ENCODE measurements at places on chromosomes 1 and 21.

GRCh38 chr1:1424707-1425106 is 3.6 kb upstream of the ANKRD65 start:
- no peak for DNase-seq

DNA sequence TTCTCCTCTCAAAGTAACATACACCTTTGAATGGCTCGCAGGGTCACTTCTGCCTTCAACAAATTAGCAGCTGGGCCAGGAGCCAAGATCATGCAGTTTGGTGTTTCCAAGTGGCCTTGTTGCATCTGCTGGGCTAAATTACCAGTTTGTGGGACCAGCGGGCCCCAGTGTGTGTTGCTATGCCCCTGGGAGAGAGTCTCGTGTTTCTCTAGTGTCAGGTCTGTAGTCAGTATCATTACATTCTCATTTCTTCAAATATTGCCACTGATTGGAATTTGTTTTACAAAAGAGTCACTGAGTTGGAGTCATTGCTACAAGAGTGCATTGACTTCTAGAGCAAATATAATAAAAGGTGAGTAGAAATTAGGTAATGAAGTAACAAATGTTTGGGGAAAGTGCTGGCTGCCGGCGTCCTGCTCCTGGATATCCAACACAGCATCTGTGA is 35.5 kb downstream of the RHOU start:
- peak; percentile 7 for DNase-seq

DNA sequence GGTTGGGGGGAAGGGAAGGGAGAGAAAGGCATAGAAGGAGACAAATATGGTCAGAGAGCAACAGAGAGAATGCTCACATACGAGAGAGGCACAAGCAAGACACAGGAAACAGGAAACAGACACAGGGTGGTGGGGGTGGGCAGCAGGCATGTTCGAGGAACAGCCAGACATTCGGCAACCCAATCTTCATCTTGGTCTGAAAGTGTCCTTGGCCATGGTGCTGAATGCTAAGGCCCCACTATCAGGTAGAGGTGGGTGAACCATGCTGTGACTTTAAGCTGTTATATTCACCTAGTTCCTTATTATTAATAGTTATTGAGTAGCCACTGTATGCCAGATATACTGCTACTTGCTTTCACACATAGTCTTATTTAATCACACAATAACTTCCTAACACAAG is 109.2 kb downstream of the DDX20 start:
- no peak for DNase-seq

DNA sequence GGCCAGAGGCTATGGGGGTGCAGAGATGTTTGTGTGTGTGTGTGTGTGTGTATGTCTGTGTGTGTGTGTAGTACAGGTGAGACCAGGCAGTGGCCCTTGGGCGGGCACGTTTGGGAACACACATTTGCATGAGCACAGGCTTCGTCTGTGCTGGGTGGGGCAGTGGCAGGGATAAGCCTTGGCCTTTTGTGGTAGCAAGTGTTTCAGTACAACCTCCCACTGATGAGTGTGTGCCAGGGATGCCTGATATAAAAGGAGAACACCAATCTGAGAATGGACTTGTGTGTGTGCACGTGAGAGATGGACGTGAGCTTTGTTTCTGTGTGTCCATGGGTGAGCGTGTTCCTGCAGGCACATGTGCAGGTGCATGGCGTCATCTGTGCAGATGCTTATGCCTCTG is 3.0 kb downstream of the NTRK1 start:
- DNase-seq, result no peak

DNA sequence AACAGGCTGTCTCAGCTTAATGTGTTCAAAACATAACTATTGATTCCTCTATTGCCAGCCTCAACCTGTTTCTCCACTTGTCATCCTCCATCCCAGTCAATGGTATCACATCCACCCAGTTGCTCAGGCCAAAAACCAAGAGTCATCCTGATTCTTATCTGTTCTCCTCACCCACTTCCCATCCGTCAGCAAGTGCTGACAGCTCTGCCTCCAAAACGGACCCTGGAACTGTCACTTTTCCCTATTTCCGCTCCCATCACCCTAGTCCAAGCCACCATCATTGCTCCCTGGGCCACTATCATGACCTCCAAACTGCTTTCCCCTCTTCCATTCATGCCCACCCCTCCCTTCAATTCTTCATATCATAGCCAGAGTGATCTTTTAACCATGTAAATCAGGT is 36.2 kb upstream of the IFFO2 start:
- DNase-seq, result no peak

DNA sequence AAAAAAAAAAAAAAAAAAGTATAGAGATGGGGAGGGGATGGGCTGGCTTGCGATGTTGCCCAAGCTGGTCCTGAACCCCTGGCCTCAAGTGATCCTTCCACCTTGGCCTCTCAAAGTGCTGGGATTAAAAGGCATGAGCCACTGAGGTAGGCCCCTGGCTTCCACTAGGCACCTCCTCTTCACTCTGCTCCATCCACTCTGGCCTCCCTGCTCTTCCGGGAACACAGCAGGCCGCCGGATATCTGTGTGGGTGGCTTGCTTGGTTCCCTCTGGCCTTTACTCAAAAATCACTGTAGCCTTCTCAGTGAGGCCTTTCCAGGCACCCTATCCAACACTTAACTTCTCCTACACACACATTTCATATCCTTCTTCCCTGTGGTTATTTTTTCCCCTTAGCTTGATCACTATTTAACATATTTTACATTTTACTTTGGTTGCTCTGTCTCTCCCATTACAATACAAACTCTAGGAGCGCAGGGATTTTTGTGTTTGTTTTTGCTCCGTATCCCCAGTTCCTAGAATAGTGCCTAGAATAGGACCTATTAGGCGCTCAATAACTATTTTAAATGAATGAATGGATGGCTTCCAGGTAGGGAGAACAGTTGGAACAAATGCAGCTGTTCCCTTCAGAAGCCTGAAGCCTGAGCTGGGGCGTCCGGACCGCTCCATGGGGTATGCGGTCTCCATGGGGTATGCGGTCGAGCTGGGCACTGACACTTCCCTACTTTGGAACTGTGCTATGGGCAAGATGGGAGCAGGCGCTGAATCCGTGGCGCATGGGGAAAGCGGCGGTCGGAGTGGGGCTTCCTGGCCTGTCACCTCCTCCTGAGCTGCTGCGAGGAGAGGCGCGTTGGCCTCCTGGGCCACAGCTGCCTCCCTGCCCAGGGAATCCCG is 46.7 kb downstream of the H3-3A start:
- DNase-seq, result no peak

GRCh38 chr1:89273324-89273778 is 691 bp upstream of the GBP5 start:
- DNase-seq, result no peak

DNA sequence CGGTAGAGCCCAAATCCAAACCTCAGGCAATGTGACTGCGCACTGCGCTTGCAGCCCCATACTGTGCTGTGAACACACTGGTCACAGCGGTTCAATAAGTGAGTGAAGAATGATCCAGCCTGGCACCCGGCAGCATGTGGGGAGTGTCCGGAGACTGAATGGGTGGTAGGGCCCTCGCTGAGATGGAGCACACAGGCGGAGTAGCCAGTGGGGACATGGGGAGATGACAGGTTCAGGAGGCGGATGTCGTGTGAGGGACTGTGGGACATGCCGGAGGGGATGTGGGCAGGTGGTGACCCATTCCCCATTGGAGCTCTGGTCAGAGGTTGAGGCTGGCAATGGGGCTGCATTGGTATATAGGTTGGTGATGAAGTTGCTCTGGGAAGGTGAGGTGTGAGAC is 5.6 kb downstream of the SRARP start:
- no peak for DNase-seq
